ENCODE measurements at places on chromosomes 7 and 10. TPM values are rescaled to one million over a fixed set of nuclear protein-coding genes. Genes with fewer than 3 reads are reported as not detected.

DNA sequence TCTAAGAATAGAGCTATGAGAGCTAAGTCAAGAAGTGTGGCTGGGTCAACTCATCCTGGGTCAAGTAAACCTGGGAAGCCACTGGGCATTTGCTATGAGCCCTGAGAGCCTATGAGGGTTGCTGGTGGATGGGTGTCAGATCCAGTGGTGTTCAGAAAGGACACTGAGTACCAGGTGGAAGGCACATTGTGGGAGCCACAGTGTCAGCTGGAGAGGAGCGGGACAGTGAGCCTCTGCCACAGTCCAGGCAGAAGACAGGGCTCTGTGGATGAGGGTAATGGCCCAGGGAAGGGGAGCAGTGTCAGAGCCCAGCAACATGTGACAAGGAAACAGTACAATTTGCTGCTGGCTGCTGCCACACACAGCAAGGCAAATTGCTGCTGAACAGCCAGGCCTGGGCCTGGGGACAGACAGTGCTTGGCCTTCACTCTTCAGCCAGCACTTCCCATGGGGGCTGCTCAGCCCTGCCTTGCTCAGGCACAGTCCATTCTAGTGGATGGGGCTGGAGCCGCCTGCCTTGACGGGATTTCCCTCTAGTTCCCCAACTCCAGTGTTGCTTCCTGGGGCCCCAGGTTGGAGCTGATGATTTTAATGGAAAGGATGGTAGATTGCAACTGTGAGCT lies 90.9 kb upstream of the CHST15 start:
- no peaks in the 10 kb centered on the region for H3K4me1 ChIP-seq
- H3K27me3 ChIP-seq: no peaks in the 10 kb centered on the region
- no peak for DNase-seq
- H3K27ac ChIP-seq: no peak overlapping the region
- H3K36me3 ChIP-seq: no peaks in the 10 kb centered on the region

GRCh38 chr7:36600869-36601530 lies 123.3 kb downstream of the AOAH start:
- H3K4me1 ChIP-seq: no peaks in the 10 kb centered on the region
- no peaks in the 10 kb centered on the region for H3K27me3 ChIP-seq
- H3K27ac ChIP-seq: no peak overlapping the region
- peak; percentile 60 for DNase-seq

DNA sequence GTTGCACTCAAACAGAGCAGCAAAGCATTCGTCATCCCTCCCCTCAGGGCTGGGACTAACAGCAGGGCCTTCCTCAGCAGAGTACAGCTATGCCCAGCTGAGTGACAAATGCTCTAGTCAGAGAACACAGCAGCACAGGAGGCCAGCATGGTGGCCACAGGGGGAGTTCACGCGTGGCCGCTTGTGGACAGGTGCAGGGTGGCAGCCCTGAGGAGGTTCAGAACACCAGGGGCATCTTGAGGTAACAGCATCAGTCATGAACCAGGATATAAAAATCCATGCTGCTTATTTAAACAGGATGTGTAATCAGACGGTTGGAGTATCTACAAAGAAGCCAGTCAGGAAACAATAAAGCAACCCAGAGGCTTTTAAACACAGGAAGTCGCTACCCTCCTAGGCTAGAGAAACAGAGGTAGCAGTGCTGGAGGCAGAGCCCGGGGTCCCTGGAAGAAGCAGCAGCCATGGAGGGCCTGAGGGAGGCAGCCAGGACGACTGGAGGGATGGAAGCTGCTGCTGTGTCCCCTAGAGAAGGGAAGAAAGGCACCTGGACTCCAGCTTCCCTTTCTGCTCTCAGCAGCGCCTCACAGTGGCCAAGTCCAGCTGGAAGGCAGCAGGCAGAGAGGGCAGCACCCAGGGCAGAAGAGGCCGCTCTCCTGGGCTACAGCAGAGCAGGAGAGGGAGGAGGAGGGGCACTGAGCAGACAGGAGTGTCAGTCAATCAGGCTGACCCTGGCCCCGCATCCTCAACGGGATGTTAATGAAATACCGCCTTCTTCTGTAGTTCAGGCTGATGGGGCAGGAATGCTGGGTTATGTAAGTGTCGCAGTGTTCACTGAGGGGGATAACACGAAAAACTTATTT lies 70.8 kb upstream of the UCN3 start:
- H3K4me3 ChIP-seq: no peak overlapping the region
- no peaks in the 10 kb centered on the region for H3K27me3 ChIP-seq
- H3K4me1 ChIP-seq: peaks cover 8% of the 10 kb centered on the region
- DNase-seq: no peak
- H3K27ac ChIP-seq: no peak overlapping the region
- no peaks in the 10 kb centered on the region for H3K36me3 ChIP-seq

DNA sequence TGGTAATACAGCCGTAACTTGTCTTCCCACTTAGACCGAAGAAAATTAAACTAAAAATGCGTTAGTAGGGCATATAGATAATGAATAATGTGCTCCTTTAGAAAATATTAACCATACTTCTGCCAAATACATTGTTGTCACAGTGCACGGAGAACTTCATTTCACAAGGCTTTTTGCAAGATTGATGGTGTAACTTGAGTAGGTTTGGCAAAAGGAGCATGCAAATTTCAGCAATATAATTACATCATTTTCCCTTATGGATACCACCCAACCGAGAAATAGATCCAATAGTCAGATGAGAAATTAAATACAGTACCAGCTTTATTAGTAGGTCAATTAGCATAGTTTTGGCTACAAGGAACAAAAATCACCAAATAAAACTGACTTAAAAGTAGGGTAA lies 792.6 kb upstream of the C7orf33 start:
- no peak overlapping the region for H3K27ac ChIP-seq
- no peak overlapping the region for H3K4me3 ChIP-seq
- H3K36me3 ChIP-seq: no peaks in the 10 kb centered on the region
- H3K4me1 ChIP-seq: no peaks in the 10 kb centered on the region
- peak; percentile 20 for DNase-seq
- H3K27me3 ChIP-seq: no peaks in the 10 kb centered on the region

GRCh38 chr10:20811131-20811530 lies 86.0 kb downstream of the NEBL start:
- no peaks in the 10 kb centered on the region for H3K36me3 ChIP-seq
- no peak overlapping the region for H3K27ac ChIP-seq
- H3K4me1 ChIP-seq: no peaks in the 10 kb centered on the region
- no peak for DNase-seq
- no peaks in the 10 kb centered on the region for H3K27me3 ChIP-seq
- no peak overlapping the region for H3K4me3 ChIP-seq

Gene NXPH1
- not detected for total RNA-seq

Gene KLLN
- 0.66 TPM for total RNA-seq

DNA sequence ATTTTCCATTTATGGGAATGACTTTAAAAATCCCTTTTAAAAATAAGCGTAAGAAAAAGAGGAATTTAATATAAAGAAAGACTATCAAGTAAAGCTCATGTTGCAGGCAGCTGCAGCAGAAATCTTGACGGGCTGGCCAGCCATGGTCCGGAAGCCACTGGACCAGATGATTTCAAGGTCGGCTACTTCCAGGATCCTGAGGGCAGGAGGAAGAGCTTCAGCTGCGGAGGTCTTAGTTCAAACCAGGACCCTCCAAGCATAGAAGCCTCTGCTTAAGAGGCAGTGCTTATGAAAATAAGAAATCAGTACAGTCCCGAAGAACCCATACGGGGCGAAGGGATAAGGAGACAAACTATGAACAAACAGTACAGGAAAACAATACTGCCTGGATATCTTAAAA lies 220.2 kb upstream of the CELF2 start:
- peaks cover 17% of the 10 kb centered on the region for H3K4me1 ChIP-seq
- H3K36me3 ChIP-seq: no peaks in the 10 kb centered on the region
- DNase-seq: no peak
- H3K27me3 ChIP-seq: no peaks in the 10 kb centered on the region
- H3K27ac ChIP-seq: no peak overlapping the region

Gene NME8
- not detected for total RNA-seq

- DNase-seq: no peak
- no peaks in the 10 kb centered on the region for H3K4me1 ChIP-seq
- no peaks in the 10 kb centered on the region for H3K36me3 ChIP-seq
- no peaks in the 10 kb centered on the region for H3K27me3 ChIP-seq
- H3K4me3 ChIP-seq: no peak overlapping the region
- H3K27ac ChIP-seq: no peak overlapping the region
Measured at GRCh38 chr7:106644999-106645398, 16.0 kb downstream of the CCDC71L start.

Gene NT5C2
- 82.2 TPM for total RNA-seq

GRCh38 chr7:78172267-78172757 lies 373.7 kb downstream of the PHTF2 start:
- no peaks in the 10 kb centered on the region for H3K27me3 ChIP-seq
- no peak overlapping the region for H3K4me3 ChIP-seq
- H3K27ac ChIP-seq: no peak overlapping the region
- no peaks in the 10 kb centered on the region for H3K4me1 ChIP-seq
- H3K36me3 ChIP-seq: no peaks in the 10 kb centered on the region
- DNase-seq: no peak

GRCh38 chr10:2548071-2548470 lies 519.3 kb upstream of the PFKP start:
- DNase-seq: no peak
- H3K4me3 ChIP-seq: no peak overlapping the region
- no peaks in the 10 kb centered on the region for H3K4me1 ChIP-seq
- H3K36me3 ChIP-seq: no peaks in the 10 kb centered on the region

DNA sequence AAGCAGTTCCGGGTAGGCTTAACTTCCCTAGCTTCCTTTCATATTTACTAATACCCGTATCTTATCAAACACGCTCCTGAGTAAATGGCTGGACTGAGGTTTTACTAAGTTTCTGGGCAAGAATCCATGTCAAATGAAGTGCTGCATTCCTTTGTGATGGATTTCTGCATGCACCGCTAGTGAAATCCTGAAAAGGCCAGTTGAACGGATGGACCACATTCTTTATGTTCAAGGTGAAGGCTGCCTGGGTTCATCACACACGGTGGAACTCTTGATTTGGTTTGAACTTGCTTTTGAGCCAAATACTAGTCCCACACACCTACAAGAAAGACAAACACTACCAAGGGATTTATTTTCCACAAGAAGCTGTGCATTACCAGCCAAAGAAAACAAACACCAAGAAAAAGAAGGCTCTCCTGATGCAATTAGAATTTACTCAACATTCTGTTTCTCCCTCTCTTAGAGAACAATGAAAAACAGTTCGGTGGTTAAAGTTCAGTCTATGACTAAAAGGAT lies 255.0 kb upstream of the SEMA3C start:
- H3K4me1 ChIP-seq: peaks cover 11% of the 10 kb centered on the region
- no peak overlapping the region for H3K4me3 ChIP-seq
- no peak overlapping the region for H3K27ac ChIP-seq
- no peaks in the 10 kb centered on the region for H3K27me3 ChIP-seq
- no peaks in the 10 kb centered on the region for H3K36me3 ChIP-seq
- DNase-seq: peak; percentile 99

Gene HOXA2
- 1.0 TPM for total RNA-seq

Gene ZPBP
- total RNA-seq: not detected

Gene CALHM3
- not detected for total RNA-seq

DNA sequence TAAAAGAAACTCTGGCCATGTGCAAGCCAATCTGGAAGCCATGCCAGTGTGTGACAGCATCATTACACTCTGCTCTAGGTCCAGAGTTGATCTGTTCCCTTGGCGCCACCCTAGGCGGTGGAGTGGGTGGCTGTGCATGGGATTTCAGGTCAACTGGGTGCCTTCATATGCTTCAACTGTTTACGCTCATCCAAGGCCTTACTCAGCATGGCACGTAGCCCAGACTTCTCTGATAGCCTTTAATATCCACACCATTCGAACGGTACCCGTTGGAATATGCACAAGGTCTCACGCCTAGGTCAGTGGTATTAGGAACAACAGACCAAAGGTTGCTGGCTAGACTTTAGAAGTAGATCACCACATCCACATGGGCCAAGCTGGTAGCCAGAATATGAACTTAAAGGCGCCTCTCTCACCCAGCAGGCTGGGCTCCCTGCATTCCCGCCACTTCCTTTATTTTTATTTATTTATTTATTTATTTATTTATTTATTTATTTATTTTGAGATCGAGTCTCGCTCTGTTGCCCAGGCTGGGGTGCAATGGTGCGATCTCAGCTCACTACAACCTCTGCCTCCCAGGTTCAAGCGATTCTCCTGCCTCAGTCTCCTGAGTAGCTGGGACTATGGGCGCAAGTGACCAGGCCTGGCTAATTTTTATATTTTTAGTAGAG lies 18.7 kb upstream of the ACHE start:
- no peaks in the 10 kb centered on the region for H3K4me1 ChIP-seq
- H3K36me3 ChIP-seq: no peaks in the 10 kb centered on the region
- no peak overlapping the region for H3K27ac ChIP-seq
- no peak for DNase-seq
- H3K27me3 ChIP-seq: no peaks in the 10 kb centered on the region

GRCh38 chr7:116500078-116500853 lies 728 bp downstream of the CAV2 start:
- H3K36me3 ChIP-seq: no peaks in the 10 kb centered on the region
- H3K27ac ChIP-seq: peak overlapping the region; percentile 73
- H3K4me1 ChIP-seq: peaks cover 5% of the 10 kb centered on the region
- H3K27me3 ChIP-seq: no peaks in the 10 kb centered on the region
- peak; percentile 85 for DNase-seq
- peak overlapping the region; percentile 72 for H3K4me3 ChIP-seq

DNA sequence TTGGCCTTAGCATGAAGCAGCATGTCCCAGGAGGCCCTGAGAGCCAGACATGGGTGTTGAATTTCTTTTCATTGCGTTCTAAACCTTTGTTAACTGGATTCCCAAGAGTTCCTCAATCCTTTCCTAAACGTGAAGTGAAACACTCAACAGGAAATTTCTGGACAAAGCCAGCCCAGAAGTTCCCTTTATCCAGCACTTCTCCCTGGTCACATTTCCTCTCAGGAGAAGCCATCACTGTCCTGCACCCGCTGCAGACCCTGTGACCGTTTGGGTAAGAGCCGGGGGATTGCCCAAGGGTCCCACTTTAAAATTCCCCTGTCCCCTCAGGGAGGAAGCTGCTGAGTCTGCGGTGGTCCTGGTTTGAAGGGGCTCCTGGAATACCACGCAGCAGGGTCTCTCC lies 88.0 kb upstream of the ZPBP start:
- H3K27me3 ChIP-seq: no peaks in the 10 kb centered on the region
- no peak overlapping the region for H3K27ac ChIP-seq

DNA sequence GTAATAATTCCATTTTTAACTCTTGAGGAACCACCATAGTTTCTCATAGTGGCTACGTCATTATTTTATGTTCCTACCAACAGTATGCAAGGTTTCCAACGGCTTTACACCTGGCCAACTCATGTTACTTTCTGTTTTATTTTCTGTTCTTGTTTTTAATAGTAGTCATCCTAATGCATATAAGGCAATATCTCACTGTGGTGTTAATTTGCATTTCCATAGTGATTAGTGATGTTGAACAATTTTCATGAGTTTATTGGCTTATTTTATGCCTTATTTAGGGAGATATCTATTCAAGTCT lies 465.5 kb upstream of the KLF6 start:
- H3K27ac ChIP-seq: no peak overlapping the region
- no peaks in the 10 kb centered on the region for H3K36me3 ChIP-seq
- DNase-seq: no peak
- no peaks in the 10 kb centered on the region for H3K27me3 ChIP-seq
- peaks cover 9% of the 10 kb centered on the region for H3K4me1 ChIP-seq
- H3K4me3 ChIP-seq: no peak overlapping the region

Gene FGL2
- total RNA-seq: 97.6 TPM

GRCh38 chr7:100213672-100214071 lies 6.1 kb upstream of the PVRIG start:
- H3K4me1 ChIP-seq: no peaks in the 10 kb centered on the region
- no peaks in the 10 kb centered on the region for H3K36me3 ChIP-seq
